Esophagus squamous epithelium (tissue), 5 donors: ENCODE measurements at places on chromosomes 1 and 21.
A peak's percentile ranks its signal among the peaks of the same experiment; 100 is the strongest.

GRCh38 chr1:229003233-229004031, 267.5 kb upstream of the RAB4A start:
- no peak for DNase-seq
- no peak overlapping the region for H3K4me3 ChIP-seq
- no peaks in the 10 kb centered on the region for H3K4me1 ChIP-seq
- H3K27ac ChIP-seq: peak overlapping the region; percentile 63

DNA sequence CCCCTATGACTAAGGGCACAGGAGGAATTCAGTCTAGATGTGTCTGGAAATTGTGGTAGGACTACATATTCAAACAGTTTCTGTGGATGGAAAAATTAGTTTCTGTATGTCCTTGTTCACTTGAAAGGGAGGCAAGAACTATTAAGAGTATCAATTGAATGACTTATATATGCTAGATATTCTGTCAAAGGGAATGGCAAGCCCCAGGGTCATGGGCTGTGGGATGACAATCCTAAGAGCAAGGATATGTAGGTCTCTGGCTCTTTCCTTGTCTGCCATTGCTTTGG, 383.5 kb upstream of the B3GALT2 start:
- no peak overlapping the region for H3K27ac ChIP-seq
- no peaks in the 10 kb centered on the region for H3K36me3 ChIP-seq
- no peak for DNase-seq
- H3K27me3 ChIP-seq: no peaks in the 10 kb centered on the region
- no peak overlapping the region for H3K4me3 ChIP-seq

GRCh38 chr21:39136711-39137110, 46.5 kb downstream of the PSMG1 start:
- peaks cover 25% of the 10 kb centered on the region for H3K4me1 ChIP-seq
- H3K27me3 ChIP-seq: no peaks in the 10 kb centered on the region
- H3K36me3 ChIP-seq: no peaks in the 10 kb centered on the region
- H3K4me3 ChIP-seq: no peak overlapping the region

- H3K4me1 ChIP-seq: no peaks in the 10 kb centered on the region
- H3K27ac ChIP-seq: no peak overlapping the region
- no peaks in the 10 kb centered on the region for H3K27me3 ChIP-seq
- no peaks in the 10 kb centered on the region for H3K36me3 ChIP-seq
- DNase-seq: no peak
Measured at GRCh38 chr21:25626757-25627156, 12.3 kb upstream of the JAM2 start.

DNA sequence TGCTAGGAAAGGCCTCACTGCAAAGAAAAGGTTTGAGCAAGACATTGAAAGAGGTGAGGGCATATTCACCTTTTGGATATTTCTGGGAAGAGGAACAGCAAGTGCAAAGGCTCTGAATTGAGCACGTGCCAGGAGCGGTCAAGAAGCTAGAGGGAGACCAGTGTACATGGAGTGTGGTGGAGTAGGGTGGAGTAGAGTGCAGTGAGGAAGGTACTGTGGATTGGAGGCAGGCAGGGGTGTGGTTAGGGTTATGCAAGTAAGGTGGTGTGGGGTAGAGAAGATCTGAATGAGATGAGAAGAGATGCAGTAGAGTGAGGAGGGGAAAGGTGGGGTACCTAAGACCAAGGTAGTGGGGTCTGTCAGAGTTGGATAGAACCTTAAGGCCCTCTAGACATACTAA, 119.6 kb downstream of the OMA1 start:
- no peaks in the 10 kb centered on the region for H3K36me3 ChIP-seq
- H3K27me3 ChIP-seq: no peaks in the 10 kb centered on the region
- H3K4me1 ChIP-seq: no peaks in the 10 kb centered on the region
- no peak overlapping the region for H3K27ac ChIP-seq
- DNase-seq: no peak
- no peak overlapping the region for H3K4me3 ChIP-seq
